Activated CD8-positive, alpha-beta memory T cell treated with anti-CD3 and anti-CD28 coated beads for 1 hour (primary cell): ENCODE measurements at places on chromosomes 2 and 18.

- DNase-seq, result no peak
Measured at GRCh38 chr18:79887181-79888000, 64.1 kb downstream of the SLC66A2 start.

DNA sequence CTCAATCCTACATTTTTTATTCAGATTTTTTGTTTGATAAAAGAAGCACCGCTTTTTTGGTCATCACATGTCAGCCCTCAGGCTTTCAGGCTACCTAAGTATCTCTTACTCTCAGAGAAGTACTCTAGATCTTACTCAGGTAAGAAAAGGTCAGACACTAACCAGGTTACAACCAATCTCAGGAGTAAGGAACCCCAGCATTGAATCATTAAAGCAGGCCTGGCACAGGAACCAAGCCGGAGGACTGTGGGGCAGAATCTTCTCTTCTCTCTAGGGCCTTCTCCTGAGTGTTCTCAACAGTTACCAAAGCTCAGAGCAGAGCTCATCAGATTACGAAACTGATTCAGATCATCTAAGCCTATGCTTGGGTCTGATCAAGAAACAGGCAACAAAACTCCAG lies 28.2 kb downstream of the RBMS1 start:
- no peak for DNase-seq

- no peak for DNase-seq
Measured at GRCh38 chr2:162174746-162175145, 22.7 kb upstream of the GCG start.

DNA sequence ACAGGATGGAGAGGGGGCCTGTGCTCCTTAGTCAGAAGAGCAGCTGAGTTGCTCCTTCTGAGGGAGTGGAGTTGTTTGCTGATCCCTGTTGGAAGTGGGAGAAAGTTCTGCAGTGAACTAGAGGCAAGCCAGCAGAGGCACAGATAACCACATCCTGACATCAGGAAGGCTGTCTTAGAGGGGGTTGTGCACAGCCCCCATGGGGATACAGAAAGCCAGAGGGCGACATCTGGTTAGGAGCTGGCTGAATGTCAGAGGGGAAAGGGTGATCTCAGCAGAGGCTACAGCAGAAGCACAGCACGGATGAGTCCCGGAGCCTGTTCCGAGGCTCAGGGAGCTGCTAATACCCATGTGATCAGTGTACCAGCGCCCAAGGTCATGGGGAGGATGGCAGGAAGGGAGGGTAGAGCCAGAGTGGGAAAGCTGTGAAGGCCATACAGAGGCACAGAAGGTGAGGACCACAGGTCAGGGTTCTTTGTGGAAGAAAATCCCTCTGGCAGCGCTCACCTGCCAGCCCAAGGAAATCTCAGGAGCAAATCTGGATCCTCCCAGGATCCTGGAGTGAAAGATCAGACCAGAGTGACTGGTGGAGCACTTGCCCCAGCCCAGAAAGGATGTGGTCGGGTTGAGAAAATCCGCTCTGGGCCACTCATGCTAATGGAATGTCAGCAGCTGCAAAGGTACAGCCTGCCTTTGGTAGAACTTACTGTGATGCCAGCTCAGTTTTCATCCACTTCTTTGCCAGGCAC lies 111.8 kb downstream of the STPG4 start:
- DNase-seq, result no peak

- no peak for DNase-seq
Measured at GRCh38 chr18:63683152-63683551, 19.6 kb upstream of the SERPINB11 start.

DNA sequence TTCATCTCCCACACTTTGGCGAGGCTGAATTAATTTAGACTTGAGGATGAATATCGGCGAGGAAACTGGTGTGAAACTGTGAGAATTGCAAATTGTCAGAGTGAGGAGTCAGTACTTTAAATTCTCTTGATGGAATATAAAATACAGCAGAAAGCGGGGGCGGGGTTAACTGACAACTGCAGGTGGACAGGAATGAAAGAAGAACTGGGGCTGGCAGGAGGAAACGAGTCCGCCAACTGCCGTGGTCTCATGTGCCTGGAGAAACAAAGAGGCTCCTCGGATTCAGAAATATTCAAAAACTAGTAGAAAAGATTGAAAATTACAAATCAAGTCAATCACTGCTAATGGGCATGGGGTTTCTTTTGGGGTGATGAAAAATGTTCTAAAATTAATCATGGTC lies 44.3 kb downstream of the MOGAT1 start:
- DNase-seq, result no peak

GRCh38 chr2:98086491-98087446 lies at the start of gene VWA3B:
Gene VWA3B, plus strand, starts transcription at chr2:98087167. Its CDS starts 5,926 bp downstream, at chr2:98093093.
- DNase-seq, result no peak

- no peak for DNase-seq
Measured at GRCh38 chr18:45339810-45340550, 275.3 kb upstream of the SLC14A2 start.

DNA sequence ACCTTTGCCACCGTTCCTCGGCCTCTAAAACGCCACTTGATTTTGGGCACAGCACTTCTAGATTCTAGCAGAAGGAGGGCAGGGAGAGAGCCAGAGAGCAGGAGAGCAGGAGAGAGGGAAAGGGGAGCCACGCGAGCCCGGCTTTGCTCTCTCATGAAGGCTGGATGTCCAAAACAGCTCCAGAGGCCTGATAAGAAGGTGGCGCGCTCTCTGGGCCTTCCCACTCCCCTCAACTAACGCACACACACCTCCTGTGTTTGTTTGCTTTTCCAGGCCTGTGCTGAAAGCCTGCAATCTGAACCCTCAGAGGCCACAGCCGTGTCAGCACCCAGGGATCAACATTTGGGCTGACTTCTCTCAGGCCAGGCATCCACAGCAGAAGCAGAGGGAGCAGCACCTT lies 184.8 kb upstream of the SOX11 start:
- DNase-seq, result no peak

GRCh38 chr2:170396799-170397459 lies 219.0 kb downstream of the MYO3B start:
- DNase-seq, result no peak
